ENCODE measurements at places on chromosomes 4 and X.
A peak's percentile ranks its signal among the peaks of the same experiment; 100 is the strongest.

- DNase-seq: no peak
These were observed 50.4 kb upstream of the TBL1X start for GRCh38 chrX:9414416-9414815.

DNA sequence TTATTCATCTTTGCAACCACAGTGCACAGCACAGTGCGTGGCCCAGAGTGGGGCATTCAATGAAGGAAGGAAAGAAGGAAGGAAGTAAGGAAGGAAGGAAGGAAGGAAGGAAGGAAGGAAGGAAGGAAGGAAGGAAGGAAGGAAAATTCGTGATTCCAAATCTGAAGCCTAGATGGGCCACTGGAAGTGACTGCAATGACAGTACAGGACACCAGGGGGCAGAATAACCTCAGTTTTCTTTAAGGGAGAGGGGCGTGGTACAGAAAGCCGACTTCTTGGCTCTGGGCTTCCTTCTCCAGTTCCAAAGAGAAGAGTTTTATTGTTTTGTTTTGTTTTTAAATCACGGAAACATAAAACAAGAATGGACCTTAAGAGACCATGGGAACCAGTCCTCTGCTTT, 47.8 kb downstream of the APLN start:
- DNase-seq: peak; percentile 61

DNA sequence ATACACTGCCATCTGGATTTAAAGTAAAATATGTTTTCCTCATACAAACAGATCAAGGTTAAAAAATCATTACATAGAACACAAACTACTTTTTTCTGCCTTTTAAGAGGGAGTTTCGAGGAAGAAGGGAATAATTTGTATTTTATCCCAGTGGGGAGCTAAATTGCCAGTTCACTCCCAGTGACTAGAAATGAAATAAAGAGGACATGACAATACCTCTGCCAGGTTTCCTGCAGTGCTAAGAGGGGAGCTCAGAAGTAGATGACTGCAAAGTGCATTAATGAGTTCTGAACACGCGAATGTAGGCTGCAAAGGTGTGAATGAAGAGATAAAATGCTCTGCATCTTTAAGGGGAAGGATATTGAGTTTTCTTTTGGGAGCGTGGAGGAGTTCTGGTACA, 69.7 kb downstream of the SRPX start:
- no peak for DNase-seq

DNA sequence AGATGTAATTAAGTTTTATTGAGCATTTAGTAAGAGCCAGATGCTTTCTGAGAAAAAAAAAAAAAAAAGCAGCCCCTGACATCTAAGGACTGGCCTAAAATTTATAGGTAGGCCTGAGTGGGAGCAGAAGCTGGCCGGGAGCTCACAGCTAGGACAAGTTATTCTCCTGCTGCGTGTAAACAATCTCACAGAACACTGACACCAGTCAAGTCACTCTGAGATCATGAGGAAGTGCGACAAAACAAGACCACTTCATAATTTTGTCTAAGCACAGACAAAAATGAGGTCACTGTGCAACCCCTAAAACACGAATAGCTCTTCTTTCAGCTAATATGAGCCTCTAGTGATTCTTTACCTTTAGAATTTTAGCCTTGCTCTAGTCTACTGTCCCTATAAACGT, 15.3 kb upstream of the NSUN7 start:
- DNase-seq: peak; percentile 49

DNA sequence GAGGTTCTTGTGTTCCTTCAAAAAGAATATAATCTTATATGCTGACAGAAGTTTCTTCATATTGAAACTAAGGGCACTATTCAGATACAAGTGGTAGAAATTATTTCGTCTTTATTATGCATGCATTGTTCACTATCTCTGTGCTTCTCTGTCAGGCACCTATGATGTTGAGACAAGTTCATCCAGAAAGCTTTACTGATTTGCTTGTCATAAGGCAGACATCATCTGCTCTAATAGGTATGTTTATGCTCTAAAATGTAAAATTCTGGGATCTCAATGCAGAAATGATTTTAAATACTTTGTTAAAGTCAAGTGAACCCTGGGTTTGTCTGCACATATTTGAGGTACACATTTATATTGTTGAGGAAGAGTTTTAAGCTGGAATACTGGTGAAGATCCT, 3.6 kb downstream of the UGT2B11 start:
- no peak for DNase-seq

- DNase-seq: no peak
These were observed 356.5 kb downstream of the PDGFC start for GRCh38 chr4:156615066-156615531.

DNA sequence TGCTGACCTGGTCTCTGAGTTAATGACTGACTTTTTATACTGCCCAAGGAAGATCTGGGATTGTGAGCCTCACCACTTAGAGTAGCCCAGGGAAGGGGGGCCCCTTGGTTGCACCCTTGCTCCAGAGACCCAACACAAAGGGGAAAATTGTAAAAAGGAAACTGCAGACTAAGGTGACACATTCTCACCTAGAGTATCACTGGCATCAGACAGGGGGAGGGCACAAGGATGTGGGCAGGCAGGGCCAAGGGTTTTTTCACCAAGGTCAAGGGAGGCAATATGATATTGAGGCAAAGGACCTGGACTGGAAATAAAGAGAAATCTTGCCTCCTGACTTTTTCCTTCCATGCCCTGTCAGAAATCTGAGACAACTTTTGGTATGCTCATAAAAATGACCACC, 386.2 kb upstream of the FGF16 start:
- DNase-seq: no peak

DNA sequence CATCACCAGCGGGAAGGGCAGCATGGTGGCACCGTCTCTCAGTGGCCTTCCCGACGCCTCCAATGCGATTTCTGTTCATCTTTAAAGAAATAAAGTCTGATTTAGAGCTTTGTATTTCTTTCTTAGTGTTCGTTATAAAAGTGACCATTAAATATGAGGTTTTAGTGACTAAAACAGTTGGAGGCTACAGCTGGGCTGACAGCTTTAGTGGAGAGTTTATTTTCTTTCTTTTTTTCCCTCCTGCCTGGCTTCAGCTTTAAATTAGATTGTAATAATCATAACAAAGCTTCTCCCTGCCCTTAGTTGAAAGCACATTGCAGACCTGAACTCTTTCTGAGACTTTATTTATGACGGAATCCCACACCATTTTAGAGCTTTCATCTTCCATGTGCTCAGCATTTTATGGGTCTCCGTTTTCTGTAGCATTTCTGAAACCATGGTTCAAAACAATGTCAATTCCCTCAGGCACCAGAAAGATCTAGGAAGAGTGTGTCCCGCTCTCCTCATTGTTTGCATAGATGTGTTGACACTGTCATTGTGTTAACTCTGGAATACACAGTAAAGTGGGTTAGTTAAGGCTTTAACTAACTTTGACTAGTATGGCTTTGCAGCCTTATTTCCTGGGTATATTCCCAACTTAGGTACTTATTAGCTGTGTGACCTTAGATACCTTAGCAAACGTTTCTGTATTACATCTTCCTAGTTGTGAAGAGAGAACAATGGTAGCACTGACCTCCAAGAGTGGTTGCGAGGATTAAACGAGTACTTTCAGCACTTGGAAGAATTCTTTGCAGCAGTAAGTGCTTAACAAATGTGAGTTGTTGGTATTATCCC, 97.4 kb upstream of the PGRMC2 start:
- DNase-seq: no peak

DNA sequence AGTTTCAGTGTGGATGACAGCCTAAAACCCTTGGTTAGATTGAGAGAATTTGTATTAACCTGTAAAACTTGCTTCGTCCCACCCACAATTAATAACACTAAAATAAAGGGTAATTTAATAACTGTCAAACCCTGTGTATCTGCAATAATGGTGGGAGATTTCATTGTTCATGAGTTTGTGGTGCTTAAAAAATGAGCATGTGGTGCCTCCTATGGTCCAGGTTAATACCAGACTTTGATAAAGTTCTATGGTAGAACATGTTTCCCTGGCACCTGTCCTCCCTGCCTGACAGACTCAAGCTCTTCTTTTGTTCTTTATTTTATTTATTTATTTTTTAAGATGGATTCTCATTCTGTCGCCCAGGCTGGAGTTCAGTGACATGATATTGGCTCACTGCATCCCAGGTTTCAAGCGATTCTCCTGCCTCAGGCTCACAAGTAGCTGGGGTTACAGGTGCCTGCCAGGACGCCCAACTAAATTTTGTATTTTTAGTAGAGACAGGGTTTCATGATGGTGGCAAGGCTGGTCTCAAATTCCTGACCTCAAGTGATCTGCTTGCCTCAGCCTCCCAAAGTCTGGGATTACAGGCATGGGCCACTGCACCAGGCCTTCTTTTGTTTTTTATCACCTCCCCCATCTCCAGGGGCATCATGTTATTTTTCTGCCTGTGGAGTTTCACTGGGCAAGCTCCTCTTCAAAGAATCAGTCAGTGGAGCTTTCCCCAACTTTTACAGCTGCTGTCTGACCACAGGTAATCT, 289.2 kb downstream of the NR3C2 start:
- no peak for DNase-seq

DNA sequence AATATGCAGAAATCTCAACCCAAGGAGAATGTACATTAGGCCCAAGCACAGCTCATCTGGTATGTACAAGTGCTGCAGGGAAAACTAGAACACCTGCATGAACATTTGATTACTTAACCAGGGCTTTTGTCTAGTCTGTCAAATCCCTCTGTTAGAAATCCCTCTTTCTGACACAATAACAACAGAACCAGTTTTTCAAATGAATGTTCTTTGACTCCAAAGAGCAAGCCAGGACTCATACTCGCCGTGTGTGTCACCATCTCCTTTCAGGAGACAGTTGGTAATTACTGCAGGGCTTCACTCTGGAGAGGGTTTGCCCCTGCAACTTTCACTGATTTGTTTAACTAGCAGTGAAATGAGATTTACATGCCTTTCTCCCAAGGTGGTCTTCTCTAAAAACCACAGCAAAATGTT, 143.0 kb upstream of the FAM241A start:
- DNase-seq: no peak

GRCh38 chrX:17706676-17707075, 30.6 kb upstream of the SCML1 start:
- DNase-seq: no peak

- DNase-seq: no peak
These were observed 737.6 kb downstream of the TRIML1 start for GRCh38 chr4:188876881-188877280.

GRCh38 chr4:184153781-184154180, 63.9 kb downstream of the ENPP6 start:
- DNase-seq: no peak

GRCh38 chrX:31298916-31299315, 227.1 kb upstream of the FTHL17 start:
- DNase-seq: no peak

DNA sequence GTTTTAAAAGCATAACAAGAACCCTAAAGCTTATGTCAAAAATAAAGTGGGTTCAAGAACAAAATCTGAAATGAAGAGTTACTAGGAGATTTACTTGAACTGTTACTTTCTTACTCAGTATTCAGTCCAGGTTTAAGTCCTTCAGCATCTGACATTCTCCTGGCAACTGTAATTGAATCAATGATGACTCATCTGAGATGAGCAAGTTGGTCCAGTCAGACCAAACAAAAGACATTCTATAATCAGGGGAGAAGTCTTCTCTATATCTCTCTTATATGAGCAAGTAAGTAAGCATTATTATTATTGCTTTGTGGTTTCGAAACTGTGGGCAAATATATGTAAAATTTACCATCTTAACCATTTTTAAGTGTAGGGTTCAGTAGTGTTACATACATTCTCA, 34.6 kb downstream of the MAP9 start:
- DNase-seq: no peak

- DNase-seq: no peak
These were observed 2.0 kb downstream of the DOK7 start for GRCh38 chr4:3464911-3465697.
